ENCODE measurements at places on chromosomes 3 and 15.

DNA sequence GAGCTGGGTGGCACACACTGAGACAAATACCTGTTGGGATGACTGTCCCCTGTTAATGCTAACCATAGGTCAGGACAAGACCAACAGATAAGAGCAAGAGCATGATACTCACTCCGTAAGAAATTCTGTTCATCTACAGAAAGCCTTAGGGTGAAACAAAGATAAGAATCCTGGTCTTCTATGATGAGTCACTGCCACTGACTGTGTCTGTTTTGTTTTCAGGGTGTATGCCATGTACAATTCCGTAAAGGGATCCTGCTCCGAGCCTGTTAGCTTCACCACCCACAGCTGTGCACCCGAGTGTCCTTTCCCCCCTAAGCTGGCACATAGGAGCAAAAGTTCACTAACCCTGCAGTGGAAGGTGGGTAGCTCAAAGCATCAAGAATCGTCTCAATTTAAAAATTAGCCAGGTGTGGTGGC lies 141.1 kb downstream of the GHSR start:
- DNase-seq, result no peak

DNA sequence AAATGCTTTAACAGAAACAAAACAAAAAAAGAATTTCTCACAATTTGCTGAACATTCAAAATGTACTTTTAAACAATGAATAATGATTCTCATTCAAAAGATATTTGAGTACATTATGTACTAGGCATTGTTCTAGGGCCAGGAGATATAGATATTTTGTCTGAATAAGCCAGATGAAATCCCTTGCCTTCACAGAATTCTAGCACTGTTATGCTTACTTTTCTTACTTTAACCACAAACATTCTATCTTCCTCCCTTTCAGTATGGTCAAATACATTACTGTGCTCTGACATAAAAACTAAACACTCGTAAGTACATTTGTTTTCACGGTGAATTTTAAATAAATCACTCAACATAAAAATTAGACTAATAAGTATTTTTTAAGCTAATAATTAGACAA lies 116.7 kb downstream of the ADAM10 start:
- DNase-seq, result no peak

GRCh38 chr15:85702321-85703101 lies 92.2 kb downstream of the KLHL25 start:
- DNase-seq, result no peak

DNA sequence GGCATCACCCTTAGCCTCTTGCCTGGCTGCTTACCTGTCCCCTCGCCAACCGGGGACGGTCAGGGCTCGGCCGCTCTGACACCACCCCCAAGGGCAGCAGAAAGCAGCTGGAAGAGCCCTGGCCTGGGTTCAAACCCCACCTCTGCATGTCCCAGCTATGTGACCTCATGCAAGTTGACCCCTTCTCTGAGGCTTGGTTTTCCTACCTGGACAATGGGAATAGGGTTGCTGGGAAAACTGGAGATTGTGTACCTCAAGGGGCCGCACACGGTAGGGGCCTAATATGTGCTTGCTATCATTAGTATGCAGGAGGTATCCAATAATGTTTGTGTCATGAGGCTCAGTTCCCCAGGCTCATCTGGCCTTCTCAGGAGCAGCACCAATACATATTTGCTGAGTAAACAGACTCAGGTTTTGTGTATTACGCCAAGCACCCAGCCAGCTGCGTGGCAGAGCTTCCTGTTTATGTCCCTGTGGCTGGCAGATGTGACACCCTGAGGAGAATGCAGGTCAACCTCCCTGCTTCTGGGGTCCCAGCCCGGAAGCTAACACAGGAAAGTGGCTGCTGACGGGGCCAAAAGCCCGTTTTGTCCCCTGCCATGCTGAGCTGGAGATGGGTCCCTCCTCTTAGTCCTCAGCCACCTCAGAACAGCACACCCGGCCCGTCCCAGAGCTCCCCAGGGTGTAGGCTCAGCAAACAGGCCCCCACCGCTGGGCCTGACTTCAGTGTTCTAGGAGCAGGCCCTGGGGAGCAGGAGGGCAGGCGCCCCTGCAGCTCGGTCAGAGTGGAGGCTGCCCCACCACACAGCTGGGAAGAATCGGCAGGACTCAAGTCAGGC lies 29.7 kb downstream of the PLXND1 start:
- DNase-seq, result peak; percentile 94

- DNase-seq, result no peak
These were observed 40.0 kb downstream of the SEMA6D start for GRCh38 chr15:47757331-47757730.
